ENCODE measurements at places on chromosomes 1 and 21. TPM values are rescaled to one million over a fixed set of nuclear protein-coding genes. Genes with fewer than 3 reads are reported as not detected.

Gene SLFNL1
- 0.28 TPM for total RNA-seq

Gene DIO1
- total RNA-seq = not detected

Gene TBX19
- 1.1 TPM for total RNA-seq

Gene TSSK3
- total RNA-seq = 0.56 TPM

Gene LORICRIN
- total RNA-seq = not detected

Gene THEM5
- total RNA-seq = not detected

Gene TENT5C
- 2.0 TPM for total RNA-seq

Data from regular cardiac myocyte (primary cell).